ENCODE measurements at places on chromosomes 16 and 17.

GRCh38 chr17:8121681-8122421, 2.1 kb downstream of the HES7 start:
- peak; percentile 41 for DNase-seq

GRCh38 chr17:74691151-74691550, 21.6 kb downstream of the CD300LF start:
- no peak for DNase-seq

DNA sequence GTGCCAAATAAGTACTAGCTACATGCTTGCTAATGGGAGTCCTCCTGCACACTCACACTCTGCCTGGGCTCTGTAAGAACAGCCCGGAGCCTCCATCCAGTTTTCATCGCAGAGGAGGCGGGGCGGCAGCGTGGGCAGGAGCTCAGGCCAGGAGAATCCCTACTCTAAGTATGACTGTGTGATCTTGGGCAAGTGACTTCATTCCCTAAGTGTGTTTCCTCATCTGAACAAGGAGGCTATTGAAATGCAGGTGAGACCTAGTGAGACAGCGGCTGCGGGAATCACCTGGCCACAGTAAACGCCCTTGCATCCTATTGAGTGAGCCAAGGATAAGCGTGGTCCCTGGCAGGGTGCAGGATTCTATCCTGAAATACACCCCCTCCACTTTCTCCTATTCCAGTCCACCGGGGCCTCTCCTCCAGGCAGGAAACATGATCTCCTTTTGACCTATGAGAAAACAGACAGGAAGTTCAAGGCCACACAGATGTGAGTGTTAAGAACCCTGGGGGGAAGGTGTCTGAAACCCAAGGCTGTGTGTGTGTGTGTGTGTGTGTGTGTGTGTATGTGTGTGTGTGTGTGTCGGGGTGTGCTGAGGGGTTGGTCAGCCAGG, 5.2 kb upstream of the RAI1 start:
- no peak for DNase-seq

DNA sequence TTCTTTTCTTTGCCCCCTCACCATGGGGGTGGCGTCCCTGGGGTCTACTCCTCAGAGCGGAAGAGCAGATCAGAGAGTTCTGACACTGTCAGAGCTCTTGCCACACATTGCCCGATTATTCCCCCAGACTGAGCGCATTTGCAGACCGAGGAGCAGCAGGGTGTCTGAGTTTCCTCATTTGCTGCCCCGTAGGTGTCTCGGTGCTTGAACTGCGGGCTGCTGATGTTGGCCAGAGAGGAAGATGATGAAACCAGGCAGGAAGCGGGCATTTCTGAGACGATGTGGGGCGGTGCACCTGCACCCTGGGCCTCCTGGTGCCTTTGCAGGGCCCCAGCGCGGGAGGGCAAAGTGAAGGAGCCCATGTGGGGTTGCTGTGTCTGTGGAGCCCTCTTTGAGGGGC, 55.2 kb downstream of the ARSG start:
- DNase-seq: no peak

- DNase-seq: no peak
Observed at GRCh38 chr17:58326609-58327362, 1.8 kb downstream of the TSPOAP1 start.

- peak; percentile 96 for DNase-seq
Observed at GRCh38 chr16:87457709-87458423, 35.0 kb downstream of the ZCCHC14 start.

- no peak for DNase-seq
Observed at GRCh38 chr17:62898239-62898864, 67.7 kb upstream of the TANC2 start.

GRCh38 chr17:76452660-76453430, at the start of gene UBE2O:
Gene UBE2O (minus strand): TSS chr17:76453152. CDS start chr17:76453141, 11 bp downstream.
- peak; percentile 78 for DNase-seq

- DNase-seq: peak; percentile 94
Observed at GRCh38 chr16:84687715-84688114, 12.1 kb upstream of the USP10 start.

GRCh38 chr17:63293323-63294075, 152.6 kb downstream of the CYB561 start:
- DNase-seq: no peak

DNA sequence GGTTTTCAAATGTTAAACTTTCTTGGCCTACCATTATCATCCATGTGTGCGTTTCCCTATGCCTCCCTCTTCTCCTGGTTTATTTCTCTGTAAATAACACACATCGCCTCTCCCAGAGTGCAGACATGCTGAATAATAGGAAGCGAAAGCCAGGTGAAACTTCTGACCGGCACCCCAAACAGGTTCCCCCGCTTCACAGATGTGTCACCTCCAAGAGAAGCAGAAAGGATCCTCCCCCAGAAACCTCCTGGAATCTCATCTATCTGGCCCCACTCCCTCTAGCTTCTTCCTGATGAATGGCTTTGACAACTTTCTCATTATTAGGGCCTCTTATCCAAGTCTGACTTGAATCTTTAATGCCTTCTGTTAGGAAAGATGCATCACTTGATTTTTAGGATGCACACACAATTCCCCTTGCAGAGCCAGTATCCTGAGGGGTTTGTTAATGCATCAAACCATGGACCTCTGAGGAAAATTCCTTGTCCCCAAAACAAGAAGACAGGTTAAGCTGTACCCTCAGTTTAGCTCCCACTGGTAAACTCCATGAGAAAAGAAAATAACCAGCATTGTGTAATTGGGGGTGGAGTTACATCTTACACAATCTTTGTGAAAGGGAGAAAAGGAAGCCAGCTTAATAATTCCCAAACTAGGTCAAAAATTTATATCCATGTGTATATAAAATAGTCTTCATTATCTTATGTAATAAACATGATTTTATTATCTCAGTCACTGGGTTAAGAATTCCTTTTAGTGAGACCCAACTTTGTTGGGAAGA, 20.1 kb upstream of the HYDIN start:
- no peak for DNase-seq

GRCh38 chr17:64289741-64290141, 26.7 kb upstream of the TEX2 start:
- DNase-seq: no peak
